ENCODE measurements at places on chromosomes 13 and 19.

DNA sequence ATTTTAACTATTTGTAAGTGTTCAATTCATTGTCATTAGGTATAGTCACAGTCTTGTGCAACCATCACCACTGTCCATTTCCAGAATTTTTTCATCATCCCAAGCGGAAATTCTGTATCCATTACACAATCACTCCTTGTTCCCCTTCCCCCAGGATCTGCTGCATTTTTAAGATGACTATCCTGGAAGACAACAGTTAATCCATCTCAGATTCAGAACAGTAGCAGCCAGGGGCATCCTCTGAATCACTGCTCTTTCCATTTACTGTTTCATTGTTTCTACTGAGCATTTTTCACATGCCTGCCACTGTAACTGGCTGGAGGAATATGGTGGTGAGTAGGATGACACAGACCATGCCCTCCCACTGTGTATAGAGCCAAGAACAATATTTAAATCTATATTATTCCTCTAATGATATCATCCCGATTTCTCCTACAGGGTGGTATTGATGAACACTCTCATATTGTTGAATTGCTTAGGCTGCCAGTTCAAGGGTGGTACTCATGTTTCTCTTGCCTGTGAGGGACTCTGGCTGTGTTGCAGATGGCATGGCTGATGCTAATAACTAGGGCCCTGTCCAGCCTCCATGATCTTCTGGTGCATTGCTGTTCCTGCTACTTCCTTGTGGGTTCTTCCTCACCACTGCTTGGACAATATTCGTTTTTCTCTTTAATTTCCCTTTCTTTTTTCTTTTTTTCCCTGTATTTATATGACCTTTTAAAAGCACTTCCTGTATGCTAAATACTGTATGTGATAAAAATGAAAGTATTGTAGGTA lies 59.0 kb downstream of the WDFY2 start:
- DNase-seq: peak; percentile 96

GRCh38 chr13:67128136-67128535 lies 102.0 kb downstream of the PCDH9 start:
- no peak for DNase-seq

DNA sequence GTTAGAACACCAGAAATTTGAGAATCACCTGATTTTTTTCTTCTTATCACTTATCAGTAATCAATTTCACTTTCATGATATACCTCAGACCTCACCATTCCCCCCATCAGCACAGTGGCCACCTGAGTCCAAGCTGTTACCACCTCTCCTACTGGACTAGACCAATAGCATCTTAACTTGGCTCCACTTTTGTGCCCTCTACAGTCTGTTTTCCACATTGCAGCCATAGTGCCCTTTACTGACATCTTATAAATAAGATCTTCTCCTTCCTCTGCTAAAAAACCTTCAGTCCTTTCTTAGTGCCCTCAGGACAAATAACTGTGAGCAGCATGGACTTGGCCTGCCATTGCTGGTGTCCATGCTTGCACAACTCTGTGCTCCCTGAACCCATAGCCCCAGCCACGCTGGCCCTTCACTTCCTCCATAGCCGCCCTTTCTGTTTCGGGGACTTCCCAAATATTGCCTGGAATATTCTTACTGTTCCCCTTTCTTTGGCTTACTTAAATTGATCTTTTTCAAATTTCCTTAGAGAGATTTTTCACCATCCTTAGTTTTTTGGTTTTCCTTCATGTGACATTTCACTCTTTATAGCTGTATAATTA lies 380.8 kb downstream of the LMO7 start:
- DNase-seq: peak; percentile 12

- DNase-seq: peak; percentile 30
These were observed 251.4 kb downstream of the RGCC start for GRCh38 chr13:41708713-41709112.

GRCh38 chr13:94270556-94270955 lies 208.9 kb downstream of the DCT start:
- no peak for DNase-seq

DNA sequence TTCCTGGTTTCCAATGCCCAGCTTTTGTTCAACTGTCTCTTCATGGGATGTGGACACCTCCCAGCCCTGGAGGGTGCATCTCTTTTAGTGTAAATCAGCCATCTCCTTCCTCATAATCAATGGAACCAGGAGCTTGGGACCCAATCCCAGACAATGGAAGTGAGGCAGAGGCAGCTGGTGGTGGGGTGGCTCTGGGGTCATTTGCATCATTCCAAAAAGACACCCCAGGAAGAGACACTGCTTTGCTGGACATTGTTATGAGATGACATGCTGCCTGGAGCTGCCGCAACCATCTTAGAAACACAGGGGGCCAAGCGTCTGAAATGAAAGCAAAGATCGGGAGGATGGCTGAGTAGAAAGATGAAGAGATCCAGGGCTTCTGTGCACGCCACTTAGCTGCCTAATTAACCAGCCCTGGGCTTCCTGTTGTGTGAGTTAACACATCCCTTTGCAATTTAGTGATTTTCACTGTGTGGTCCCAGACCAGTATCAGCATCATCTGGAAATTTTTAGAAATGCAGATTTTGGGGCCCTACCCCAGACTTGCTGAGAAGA lies 36.1 kb downstream of the IRS2 start:
- DNase-seq: no peak

DNA sequence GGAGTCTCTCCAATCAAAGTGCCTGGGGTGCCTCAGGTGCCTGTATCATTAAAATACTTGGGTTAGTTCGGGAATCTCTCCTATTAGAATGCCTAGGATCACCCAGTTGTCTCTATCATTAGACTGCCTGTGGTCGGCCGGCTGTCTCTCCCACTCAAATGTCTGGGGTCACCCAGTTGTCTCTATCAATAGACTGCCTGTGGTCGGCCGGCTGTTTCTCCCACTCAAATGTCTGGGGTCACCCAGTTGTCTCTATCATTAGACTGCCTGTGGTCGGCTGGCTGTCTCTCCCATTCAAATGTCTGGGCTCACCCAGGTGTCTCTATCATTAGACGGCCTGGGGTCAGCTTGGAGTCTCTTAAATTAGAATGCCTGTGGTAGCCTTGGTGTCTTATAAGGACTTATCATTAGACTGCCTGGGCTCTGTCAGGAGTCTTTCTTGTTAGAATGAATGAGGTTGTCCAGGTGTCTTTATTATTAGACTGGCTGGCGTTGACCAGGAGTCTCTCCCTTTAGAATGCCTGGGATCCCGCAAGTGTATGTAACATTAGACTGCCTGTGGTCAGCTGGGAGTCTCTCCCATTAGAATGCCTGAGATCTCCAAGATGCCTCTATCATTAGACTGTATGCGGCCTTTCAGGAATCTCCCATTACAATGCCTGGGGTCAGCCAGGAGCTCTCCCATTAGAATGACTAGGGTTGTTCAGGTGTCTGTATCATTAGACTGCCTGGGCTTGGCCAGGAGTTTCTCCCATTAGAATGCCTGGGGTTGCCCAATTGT lies 1555.5 kb downstream of the UQCRFS1 start:
- no peak for DNase-seq

DNA sequence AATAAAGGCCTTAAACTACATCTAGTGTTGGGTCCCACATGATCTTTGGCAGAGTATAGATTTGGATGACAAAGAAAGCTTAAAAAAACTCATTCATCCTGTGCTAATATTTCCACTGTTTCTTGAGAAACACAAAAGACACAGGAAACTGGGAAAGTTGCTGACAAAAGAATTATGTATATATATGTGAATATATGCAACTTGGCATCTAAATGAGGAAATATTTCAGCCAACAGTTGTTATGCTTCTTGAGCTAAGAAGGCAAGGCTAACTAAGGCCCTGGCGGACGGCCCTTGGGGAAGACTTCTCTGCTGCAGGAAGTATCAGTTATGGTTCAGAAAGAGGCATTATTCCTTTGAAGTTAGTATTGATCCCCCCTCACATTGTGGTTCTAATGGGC lies 491.8 kb downstream of the DIAPH3 start:
- no peak for DNase-seq

GRCh38 chr19:42185277-42185676 lies 32.2 kb downstream of the DEDD2 start:
- no peak for DNase-seq

DNA sequence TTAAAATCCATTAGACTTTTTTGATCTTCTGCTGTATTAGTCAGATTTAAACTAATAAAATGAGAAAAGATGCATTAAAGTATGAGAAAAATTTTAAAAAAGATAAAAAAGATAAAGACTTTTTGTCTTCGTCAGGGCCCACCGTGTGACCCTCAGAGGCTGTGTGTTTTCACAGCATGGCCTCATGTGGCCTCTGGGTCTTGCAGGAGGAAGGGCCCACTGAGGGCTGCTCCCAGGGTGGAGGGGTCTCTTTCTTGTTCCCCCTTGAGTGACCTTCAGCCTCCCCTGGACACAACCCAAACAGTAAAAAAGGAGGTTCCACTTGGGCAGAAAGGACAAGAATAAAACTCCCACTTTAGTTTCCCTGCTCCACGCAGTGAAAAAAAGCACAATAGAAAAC lies 57.1 kb upstream of the RANBP3 start:
- no peak for DNase-seq

GRCh38 chr19:6066661-6067646 lies 43.3 kb downstream of the RFX2 start:
- peak; percentile 95 for DNase-seq

DNA sequence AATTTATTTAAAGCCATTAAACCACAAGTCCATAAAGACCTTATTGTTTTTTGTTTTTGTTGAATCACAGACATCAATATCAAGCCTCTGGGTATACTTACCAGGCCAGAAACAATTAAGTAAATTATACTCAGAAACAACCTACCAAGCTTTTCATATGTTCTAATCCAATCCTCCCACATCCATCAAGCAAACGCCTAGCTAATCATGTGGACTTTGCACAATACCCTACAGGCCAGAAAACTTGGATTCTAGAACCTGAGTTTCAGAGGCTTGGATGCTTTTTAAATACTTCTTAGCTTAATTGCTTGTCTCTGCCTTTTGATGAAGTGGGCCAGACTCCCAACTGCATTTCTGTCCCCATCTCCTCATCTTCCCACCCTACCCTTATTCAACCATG lies 39.9 kb downstream of the TGDS start:
- no peak for DNase-seq

- no peak for DNase-seq
These were observed 249.0 kb downstream of the DLEU7 start for GRCh38 chr13:50594276-50595051.

DNA sequence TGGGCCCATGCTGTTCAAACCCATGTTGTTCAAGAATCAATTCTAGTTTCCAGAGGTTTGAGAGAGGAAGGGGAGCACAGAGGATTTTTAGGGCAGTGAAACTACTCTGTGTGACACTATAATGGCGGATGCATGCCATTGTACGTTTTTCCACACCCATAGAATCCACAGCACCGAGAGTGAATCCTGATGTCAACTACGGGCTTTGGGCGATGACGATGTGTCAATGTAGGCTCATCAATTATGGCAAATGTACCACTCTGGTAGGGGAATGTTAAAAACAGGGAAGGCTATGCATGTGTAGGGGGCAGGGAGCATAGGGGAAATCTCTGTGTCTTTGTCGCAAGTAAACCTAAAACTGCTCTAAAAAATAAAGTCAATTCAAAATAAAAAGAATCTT lies 70.7 kb upstream of the UBAC2 start:
- DNase-seq: no peak

GRCh38 chr13:50291611-50292010 lies 276.4 kb downstream of the KCNRG start:
- DNase-seq: no peak

DNA sequence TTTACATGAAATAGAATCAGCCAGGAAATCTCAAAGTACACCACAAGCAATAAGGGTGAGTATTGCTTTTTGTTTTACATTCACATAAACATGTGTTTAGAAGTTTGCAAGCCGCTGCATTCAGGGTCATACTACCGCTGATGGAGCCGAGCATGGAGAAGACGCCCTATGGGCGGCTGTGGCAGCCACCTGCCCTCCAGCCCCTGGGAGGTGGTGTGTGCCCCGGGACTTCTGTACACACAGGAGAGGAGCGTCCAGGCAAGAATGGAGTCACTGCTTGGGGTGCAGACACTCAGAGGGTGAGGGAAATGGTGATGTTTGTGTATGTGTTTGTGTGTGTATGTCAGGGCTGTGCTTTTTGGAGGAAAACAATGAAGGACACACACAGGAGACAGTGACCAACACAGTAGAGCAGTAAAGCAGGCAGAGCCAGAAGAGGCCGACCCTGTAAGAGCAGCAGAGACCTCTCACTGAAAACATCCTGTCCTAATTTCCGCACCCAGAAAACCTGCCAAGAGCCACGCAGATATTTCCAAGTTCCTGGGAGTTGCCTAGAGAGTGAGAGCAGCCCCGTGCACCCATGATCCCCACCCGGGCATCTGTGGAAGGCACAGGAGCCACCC lies 108.1 kb upstream of the GJB6 start:
- DNase-seq: no peak

GRCh38 chr13:74346960-74347359 lies 212.8 kb upstream of the KLF12 start:
- DNase-seq: no peak

GRCh38 chr13:31722673-31723072 lies 16.7 kb upstream of the RXFP2 start:
- DNase-seq: no peak

- no peak for DNase-seq
These were observed 10.7 kb upstream of the SULT2A1 start for GRCh38 chr19:47896773-47897172.

GRCh38 chr19:12938779-12939601 lies 581 bp downstream of the CALR start:
- DNase-seq: peak; percentile 55

DNA sequence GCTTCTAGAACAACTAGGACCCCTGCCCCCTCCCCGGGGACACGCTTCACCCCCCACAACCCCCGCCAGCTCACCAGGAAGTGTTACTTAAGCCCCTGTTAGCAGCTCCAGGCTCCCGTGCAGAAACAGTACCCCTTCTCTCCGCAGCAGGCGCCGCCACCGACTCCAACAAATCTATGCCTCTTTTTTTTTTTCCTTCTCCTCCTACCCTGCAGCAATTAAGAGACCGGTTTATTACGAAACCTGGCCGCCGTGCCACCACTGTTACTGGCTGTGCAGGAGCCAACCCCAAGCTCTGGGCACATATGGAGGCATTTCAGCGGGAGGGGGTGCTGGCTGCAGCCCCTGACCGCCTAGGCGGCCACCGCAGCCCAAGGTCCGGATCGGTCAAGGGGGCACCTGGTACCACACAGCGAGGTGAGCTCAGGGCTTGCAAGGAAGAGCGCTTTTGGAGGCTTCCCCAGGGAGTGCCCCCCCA lies 2.4 kb downstream of the GADD45B start:
- DNase-seq: peak; percentile 93
